ENCODE measurements at places on chromosomes 11 and 22.
A peak's percentile ranks its signal among the peaks of the same experiment; 100 is the strongest.

DNA sequence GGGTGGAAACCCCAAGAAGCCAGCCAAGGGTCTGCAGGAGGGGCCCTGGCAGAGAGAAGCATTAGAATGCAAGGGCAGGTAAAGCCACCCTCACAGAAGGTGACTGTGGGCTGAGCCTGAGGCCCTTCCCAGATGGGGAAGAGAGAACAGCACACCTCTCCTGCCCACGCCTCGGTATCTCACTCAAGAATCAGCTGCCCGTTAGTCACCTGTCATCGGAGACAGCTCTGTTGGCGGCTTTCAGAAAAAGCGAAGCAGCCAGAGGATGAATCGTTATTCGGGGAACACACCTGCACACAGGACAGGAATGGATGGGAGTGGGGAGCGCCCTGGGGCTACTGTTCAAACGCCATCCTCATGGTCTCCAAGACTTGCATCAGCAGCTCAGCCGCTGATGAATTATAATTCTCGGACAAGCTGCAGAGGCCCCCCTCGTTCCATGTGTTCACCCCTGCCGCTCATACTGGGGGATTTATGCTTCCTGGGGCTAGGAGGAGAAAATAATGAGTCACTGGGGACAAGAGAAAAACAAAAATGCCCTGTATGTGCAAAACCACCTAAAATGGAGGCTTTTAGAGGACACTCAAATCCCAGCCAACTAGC is 21.6 kb upstream of the TMA7B start:
- DNase-seq, result no peak

- no peak for DNase-seq
Measured at GRCh38 chr11:94060401-94060800, 39.2 kb downstream of the HEPHL1 start.

DNA sequence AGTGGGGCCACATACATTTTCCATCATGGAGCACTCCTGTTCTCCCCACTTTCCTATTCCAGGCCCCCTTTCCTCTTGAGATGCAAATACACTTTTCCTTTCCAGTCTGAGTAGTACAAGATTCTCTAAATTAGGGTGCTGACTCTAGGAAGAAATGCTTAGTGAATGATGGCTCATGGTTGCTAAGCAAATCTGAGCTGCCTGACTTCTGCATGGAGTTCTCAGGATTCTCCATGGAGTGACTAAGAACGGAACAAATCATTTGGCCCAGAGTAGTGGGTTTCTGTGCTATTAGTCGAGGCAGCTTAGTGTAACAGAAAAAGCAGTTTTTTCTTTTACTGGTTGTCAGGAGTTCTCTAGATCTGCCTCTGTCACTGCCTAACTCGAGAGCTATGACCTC is 65.4 kb upstream of the NTM start:
- DNase-seq, result no peak

GRCh38 chr11:128208329-128209137 is 378.8 kb downstream of the ETS1 start:
- peak; percentile 97 for DNase-seq

GRCh38 chr22:48758881-48759875 is 1068.5 kb downstream of the BRD1 start:
- no peak for DNase-seq

DNA sequence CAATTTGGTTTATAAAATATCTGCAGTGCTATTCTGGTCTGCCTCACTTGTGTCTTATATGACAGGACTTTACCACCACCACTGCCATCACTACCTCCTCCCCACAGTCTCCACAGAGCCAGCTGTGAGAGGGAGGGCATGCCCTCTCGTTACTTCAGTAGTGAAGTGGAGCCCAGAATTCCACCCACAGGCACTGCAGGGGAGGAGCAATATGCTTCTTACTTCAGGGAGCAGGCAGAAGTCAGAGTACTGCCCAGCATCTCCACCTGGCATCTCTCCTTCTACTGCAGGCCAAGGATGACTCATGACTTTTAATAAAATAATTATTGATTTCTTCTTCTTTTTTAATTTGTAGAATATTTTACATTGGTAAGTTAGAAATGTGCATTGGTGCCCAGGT is 255.5 kb downstream of the DYNC2H1 start:
- DNase-seq, result peak; percentile 22

DNA sequence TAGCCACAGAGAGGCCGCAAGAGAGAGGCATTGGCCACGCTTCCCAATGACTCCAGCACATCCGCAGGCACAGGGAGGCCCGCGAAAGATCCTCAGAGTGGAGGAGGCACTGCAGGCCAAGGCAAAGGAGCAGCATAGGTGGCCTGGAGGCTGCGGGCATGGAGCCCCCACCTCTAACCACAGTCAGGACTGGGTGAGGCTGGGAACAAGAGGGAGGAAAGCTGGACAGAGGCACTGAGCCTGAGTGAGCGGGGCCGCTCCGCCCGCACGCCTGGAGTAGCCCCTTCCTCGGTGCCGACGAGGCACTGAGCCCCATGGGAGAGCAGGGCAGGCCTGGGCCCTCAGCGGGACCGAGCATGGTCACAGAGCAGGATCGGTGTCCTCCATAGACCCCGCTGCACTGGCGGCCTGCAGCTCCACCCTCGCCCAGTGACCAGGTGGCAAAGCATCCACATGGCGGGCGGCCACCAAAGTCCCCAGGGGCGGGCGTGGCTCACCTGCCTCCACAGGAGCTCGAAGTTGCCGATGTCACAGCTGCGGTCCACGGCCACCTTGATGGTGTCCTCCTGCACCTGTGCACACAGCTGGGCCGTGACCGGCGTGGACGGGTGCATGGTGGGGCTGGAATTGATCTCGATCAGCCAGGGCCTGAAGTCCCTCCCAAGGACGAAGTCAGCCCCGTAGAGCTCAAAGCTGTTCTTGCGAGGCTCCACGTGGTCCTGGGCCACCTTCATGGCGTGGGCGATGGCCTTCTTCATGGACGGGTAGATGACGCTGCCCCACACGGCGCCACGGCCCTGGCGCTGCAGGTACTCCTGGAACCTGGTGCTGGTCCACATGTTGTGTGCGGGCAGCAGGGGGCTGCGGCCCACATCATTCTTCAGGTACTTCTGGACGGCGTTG is 18.9 kb upstream of the IL17REL start:
- DNase-seq, result no peak

DNA sequence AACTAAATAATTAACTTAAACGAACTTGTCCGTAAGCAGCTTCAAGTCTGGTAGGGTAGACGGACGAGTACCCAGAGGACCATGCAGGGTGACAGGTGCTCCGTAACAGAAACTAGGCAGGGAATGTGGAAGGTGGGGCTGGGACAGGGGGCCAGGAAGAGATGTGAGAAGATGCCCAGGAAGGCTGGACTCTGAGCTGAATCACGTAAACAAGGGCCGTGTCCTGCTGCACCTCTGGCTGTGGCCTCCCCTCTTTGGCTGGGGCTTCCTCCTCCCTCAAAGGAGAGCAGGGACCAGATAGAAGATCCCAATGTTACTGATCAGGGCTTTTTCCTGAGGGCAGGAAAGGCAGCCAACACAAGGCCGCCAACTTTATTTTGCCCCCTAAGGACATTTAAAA is 47.9 kb downstream of the PACSIN2 start:
- DNase-seq, result no peak

- DNase-seq, result no peak
Measured at GRCh38 chr22:38461057-38461413, 6.0 kb upstream of the KCNJ4 start.

DNA sequence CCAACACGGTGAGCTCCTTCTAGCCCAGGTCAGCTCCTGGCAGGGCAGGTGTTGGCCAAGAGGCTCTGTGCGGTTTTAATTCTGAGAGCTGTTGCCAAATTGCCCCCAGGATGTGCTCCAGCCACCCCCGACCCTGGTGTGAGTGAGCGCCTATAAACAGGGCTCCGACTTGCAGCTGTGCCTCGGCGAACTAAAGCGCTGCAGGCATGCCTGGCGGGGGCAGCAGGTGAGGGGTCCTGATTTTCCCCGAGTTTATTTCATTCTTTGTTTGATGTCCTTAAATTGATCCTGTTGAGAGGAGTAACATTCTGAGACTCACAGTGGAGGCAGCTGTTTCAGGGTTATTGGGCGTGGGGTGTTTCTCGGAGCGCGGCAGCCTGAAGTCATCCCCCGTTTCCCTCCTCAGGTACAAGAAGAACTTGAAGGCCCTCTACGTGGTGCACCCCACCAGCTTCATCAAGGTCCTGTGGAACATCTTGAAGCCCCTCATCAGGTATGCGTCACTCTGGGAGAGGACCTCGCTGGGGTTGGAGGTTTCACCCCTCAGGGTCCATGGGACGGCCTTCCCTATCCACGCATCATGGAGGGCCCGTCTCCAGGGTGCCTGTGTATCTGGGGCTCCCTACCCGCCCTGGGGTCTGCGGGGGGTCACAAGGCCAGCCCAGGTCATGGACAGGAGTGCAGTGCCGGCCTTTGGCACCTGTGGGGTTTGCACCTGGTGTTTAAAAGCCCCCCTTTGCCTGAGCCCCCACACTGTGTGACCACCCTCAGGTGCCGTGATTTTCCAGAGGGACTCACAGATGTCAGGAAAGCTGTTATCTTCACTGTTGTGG is 62.1 kb downstream of the ARHGAP8 start:
- no peak for DNase-seq

DNA sequence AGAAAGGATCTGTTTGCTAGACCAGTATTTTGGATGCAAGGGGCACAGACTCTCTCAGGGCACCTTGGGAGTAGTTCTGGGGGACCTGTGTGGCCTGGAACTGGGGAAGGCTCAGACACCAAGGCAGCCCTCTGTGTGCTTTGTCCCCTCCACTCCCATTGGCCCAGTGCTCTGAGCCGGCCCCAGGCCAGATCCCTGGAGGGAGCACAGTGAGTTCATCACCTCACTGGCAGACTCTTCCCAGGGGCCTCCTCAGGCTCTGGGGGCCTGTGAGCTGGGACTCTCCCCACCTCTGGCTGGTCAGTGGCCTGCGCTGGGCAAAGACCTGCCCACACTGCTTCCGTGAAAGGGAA is 51.7 kb downstream of the CHRDL2 start:
- no peak for DNase-seq

- no peak for DNase-seq
Measured at GRCh38 chr22:42760806-42761565, 40.3 kb upstream of the A4GALT start.

DNA sequence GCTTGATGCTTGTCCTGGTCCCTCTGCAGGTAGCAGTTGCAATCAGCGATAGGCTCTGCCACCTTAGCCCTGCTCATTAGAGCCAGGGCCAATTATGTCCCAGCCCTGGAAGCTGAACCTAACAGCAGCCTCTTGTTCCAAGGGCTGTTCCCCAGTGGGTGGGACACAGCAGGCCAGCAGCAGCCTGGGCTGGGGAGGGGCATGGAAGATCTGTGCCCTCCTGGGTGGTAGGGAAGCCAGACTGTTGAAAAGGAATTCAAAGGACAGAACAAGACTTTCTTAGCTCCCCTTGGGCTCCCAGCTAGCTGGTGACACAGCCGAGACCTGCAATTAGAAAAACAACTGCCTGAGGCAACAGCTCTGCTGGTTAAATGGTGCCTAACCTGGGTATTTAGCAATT is 17.4 kb downstream of the DRD2 start:
- DNase-seq, result no peak

Measured in AG10803 (cell line).